ENCODE measurements at places on chromosomes 12 and 14.
A peak's percentile ranks its signal among the peaks of the same experiment; 100 is the strongest.

DNA sequence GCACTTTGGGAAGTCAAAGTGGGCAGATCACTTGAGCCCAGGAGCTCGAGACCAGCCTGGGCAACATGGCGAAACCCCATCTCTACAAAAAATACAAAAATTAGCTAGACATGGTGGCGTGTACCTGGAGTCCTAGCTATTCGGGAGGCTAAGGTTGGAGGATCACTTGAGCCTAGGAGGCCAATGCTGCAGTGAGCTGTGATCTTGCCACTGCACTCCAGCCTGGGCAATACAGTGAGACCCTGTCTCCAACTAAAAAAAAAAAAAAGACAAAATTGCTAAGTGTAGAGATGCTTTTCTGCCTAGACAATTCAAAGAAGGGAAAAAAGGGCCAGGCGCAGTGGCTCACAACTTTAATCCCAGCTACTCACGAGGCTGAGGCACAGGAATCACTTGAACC is 3.4 kb upstream of the LRP6 start:
- no peak for DNase-seq

DNA sequence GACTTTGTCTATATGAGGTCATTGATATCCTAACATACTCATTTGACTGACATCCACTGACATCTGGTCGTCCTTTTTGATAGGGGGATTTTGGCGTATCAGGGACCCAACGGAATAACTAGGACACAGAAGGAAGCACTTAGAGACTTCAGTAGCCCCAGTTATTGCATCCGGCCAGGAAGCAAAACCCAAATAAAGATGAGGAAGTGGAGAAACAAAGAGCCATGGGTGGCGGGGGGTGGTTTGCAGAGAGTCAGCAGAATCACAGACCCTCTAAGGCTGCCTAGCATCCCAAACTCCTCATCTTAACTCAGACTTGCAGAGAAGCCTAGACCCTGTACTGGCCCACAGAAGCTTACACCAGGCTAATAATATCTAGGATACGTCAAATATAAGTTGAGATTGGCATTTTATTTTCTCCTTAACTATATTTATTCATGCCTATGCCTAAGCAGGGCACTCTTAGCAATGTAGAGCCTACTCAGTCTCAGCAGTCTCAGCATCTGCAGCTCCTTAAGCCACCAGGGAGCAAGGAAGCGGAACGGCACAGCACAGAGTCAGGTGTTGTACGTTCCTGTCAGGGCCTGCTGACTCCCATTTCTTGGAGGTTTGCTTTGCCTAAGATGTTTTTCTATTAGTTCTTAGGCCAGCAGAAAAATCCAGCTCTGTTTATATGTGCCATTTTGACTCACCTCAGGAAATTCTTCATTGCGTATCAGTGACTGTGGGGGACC is 45.1 kb downstream of the KCNA1 start:
- no peak for DNase-seq

DNA sequence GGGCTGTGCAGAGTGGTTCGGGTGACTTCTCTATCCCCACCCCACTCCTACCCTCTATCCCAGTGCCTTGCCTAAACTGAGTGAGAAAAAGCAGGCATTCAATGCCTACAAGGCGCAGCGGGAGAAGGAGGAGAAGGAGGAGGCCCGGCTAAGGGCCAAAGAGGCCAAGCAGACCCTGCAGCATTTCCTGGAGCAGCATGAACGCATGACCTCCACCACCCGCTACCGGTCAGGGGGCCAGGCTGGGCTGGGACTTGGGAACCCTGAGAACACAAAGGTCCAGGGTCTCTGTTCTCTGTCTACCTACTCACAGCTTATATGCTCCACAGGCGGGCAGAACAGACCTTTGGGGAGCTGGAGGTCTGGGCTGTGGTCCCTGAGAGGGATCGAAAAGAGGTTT is 11.7 kb downstream of the PRPF40B start:
- no peak for DNase-seq

GRCh38 chr12:111858186-111858585 is 16.2 kb downstream of the MAPKAPK5 start:
- no peak for DNase-seq

GRCh38 chr12:71718611-71719010 is 32.7 kb downstream of the TMEM19 start:
- DNase-seq, result no peak

DNA sequence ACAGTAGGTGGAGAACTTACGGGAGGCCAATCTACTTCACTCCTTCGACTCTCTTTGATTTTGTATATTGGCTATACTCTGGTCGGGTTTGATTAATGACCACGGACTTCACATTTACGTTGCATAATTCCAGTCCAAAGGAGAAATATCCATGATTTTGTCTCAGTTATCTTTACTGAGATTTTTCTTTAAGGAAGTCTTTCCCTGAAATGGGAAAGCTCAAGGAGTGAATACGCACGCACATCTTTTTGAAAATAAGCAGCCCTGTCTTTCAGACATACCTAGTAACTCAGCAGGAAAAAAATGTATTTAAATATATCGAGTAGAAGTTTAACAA is 5.7 kb upstream of the ALX1 start:
- DNase-seq, result no peak

- peak; percentile 30 for DNase-seq
Measured at GRCh38 chr12:116808113-116809105, 70.3 kb downstream of the RNFT2 start.

- no peak for DNase-seq
Measured at GRCh38 chr12:112615196-112615595, 176.4 kb upstream of the RPH3A start.

DNA sequence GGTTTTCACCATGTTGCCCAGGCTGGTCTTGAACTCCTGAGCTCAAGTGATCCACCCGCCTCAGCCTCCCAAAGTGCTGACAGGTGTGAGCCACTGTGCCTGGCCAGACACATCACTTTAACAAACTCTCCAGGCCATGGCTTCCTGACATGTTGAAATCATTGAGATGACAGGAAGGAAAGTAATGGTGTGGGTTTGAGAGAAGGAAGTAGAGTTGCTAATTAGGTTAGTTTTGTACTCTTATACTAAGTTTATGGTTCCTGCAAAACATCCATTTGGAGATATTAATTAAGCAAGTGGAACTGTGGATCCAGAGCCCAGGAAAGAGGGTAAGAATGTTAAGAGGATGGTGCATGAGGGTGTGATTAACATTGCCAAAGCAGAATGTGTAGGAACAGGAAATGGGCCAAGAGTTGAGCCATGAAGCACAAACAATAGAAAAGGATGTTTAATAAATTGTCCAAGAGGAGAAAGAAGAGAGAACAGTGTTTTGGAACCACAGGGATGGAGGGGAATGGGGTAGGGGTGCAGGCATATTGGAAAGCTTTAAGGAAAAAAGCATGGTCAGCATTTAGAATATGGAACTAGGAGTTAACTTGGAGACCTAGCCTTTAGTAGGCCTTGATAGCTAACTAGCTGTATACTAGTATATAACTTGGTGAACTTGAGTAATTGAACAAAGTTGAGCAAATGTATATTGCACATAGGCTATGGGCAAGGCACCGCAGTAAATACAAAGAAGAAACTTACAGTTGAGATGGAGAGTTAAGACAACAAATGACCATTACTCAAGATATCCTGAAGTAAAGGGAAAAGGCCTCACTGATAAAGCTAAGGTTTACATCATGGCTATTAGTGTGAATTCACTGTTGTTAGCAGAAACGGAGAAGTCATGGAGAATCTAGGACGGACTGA is 91.3 kb upstream of the DNM1L start:
- no peak for DNase-seq

GRCh38 chr12:8584004-8584403 is 28.7 kb downstream of the AICDA start:
- no peak for DNase-seq

- DNase-seq, result no peak
Measured at GRCh38 chr12:67811437-67812361, 163.2 kb downstream of the DYRK2 start.

DNA sequence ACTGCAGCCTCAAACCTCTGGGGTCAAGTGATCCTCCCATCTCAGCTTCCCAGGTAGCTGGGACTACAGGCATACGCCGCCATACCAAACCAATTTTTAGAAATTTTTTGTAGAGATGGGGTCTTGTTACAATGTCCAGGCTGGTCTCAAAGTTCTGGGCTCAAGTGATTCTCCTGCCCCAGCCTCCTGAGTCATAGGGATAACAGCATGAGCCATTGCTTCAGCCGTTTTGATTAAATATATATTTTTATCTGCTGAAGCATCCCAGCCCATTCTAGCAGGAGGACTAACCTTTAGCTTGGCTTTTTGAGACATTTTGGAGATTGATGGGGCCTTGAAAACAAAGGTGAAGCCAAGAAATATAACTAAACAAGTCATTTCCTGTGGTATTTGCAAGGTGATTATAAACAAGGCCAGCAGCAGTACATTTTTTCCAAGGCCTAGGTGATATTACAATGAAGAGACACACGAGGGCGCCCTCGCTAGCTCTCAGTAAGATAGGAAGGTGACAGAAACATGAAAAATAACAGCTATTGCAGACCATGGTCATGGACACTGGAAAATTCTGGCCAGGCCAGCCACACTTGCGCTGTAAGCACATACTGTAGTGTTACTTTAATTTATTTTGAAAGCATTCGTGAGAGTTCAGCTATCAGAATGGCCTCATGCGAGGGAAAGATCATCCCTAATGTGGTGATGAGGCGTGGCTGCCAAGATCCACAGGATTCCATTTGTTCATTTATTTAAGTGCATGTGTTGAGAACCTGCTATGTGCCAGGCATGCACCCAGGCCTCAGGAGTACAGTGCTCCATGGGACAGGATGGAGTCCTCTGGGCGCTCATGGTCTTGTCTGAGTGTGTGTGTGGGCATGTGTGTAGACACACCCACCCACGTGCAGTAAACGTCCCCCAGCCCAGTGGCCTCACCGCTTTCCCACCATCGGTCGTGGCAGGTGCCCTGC is 63.5 kb downstream of the DGLUCY start:
- peak; percentile 60 for DNase-seq

- DNase-seq, result no peak
Measured at GRCh38 chr12:1356285-1356684, 238.1 kb downstream of the FBXL14 start.

Data from NCI-H345 (cell line).